ENCODE measurements at places on chromosomes 7 and 10.

DNA sequence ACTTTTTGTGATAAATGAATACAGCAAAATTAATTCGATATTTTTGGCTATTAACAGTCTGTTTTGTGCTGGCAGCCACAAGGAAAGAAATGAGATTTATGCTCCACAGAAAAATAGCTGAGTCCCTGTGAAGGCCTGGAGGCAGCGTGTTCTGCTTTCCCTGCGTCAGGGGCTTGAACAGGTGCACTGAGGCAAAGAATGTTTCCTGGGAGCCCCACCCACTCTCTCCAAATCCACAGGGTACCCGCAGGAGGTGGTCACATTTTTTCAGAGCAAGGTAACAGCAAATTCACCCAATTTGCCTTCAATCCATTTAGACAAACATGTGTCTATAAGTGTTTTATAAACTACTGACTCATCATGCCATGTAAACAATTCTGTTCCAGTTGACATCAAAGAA lies 308.1 kb downstream of the TCERG1L start:
- DNase-seq: no peak

DNA sequence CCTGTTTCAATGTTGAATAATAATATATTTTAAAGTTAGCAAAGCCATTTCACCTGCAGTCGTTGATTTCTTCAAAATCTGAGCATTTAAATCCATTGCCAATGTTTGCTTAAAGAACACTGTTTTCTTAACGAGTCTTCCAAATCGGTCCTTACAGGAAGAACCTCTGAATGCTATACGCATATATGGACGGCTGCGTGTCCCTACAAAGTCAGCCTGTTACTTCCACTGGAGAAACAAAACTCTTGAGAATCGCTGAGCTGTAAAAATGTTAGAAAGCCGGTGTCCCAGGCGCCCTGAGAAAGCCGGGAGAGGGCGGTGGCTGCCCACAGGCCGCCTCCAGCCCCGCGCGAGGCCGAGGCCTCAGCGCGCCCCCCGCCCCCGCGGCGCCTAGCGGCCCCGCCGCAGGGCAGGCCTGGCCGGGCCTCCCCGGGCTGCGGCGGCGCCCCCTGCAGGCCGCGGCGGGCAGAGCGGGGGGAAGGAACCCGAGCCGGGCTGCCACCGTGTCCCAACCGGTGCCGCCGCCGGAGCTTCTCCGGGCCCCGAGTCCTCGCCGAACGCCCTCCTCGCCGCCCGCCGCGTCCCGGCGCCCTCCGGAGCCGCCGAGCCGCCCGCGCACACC lies at the start of gene FHIP2A:
FHIP2A (plus strand) TSS at position 488 of the 622 bp plus-strand sequence. CDS start 299 bp downstream, outside the sequence.
- DNase-seq: peak; percentile 93

- peak; percentile 90 for DNase-seq
Observed at GRCh38 chr7:99740573-99741440, 5.8 kb upstream of the CYP3A7 start.

- DNase-seq: peak; percentile 74
Observed at GRCh38 chr10:77230194-77230593, 407.4 kb downstream of the KCNMA1 start.

- DNase-seq: no peak
Observed at GRCh38 chr7:26141077-26141476, 10.9 kb upstream of the NFE2L3 start.

DNA sequence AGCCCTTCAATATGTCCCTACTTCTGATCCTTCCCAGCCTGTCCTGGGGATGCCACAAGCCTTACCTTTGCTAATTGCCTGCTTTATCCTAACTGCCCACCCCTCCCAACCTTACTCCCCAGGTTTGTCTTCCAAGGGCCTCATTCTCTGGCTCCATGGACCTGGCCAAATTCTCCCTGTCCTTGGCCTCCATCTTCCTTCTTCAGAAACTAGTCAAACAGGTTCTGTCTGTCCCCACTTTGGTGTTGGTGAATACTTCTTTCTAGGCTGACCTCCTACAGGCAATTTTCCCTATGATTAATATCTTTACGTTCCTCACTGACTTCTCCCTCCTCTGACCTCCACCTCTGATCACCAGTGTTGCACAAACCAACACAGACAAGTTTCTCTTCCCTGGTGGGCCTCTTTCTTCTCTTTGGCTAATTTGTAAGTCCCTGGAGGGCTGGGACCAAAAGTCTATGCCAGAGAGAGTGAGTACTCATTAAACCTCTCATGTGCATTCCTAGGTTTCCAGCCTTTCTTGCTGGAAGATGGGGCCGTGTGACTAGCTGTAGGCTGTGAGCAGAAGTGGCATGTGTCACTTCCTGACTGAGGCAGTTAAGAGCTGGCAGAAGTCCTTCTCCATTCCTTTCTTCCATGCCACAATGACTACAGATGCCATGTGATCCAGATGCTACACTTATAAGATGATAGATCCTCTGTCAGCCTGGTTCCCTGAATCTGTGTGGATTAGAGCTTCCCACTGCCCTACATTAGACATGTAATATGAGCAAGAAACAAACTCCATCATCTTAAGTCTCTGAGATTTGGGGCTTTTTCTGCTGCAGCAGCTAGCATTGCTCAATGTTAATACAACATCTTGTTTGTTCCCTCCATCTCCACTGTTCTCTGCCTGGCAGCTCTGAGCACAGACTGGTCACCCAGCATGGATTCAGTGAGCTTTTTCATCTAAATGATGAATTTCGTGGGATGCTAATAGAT lies 382.7 kb downstream of the RPS24 start:
- DNase-seq: peak; percentile 96

DNA sequence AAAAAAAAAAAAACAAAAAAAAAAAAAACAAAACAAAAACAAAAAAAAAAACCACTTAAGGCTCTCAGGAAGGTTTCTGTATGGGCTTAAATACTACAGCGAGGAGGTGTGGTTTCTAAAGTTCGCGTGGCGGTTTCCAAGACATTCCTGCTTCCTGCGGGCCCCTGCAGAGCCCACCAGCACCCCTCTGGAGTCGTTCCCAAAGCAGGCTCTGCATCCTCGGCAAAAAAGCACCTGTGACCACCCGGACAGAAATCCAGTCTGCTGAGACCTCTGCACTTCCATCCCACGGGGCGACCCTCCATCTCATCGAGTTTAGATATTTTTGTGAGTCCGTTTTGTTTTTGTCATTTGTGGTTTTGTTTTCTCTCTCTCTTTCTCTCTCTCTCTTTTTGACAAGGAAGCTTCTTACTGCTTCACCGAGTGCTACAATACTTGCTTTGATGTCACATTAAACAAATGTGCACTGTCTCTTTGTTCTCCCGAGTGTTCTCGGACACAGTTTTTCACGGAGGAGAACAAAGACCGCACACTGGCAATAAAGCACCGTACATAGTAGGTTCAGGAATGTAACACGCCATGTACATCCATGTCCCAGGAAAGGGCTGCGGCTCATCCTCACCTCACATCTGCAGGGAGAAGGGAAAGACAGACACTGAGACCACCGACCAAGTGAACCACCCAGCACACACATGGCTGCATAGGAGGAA lies 21.5 kb downstream of the PDGFA start:
- DNase-seq: no peak
